T-cell (primary cell): ENCODE measurements at places on chromosomes 4 and X.
A peak's percentile ranks its signal among the peaks of the same experiment; 100 is the strongest.

DNA sequence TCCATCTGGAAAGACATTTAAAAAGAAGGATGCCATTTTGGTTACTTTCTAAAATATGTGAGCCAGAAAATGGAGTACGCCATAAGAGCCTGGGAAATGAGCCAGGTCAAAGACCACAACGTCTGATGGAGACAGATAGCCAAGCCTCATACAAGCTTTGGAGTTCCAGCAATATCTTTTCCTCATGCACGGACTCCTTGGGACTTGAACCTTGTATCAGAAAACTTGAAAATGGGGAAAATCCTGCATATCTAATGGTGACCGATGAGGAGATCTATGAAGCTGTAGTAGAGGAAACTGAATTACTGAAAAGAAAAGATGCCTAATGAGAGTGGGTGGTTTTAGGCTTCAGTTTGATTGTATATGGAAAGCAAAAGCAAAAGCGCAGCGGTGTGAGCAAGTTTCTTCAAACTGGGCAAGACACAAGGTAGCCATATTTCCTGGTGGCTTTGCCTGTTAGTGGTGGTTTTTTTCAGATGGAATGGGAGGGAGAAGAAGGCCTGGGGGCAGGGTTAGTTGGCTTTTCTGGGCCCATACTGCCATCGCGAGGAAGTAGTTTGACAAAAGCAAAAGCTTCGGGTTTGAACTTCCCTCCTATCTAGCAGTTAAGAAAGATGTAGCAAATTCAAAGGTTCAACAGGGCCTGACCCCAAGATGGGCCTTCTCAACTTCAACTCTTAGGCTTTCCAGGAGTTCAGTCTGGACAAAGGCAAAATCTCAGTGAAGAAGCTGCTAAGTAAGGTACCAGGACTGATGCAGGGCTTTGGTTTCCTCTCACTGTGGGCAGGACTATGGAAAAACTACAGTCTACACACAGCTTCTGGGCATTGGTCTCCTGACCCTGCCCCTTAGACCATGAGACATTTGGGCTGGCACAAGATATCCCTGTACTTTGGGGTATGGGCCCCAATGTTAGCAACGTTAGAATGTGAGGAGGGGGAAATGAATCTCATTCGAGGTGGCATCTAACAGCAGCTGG lies 210.0 kb upstream of the STK26 start:
- peak; percentile 70 for DNase-seq

- no peak for DNase-seq
Measured at GRCh38 chrX:3940000-3940610, 226.7 kb upstream of the PRKX start.

DNA sequence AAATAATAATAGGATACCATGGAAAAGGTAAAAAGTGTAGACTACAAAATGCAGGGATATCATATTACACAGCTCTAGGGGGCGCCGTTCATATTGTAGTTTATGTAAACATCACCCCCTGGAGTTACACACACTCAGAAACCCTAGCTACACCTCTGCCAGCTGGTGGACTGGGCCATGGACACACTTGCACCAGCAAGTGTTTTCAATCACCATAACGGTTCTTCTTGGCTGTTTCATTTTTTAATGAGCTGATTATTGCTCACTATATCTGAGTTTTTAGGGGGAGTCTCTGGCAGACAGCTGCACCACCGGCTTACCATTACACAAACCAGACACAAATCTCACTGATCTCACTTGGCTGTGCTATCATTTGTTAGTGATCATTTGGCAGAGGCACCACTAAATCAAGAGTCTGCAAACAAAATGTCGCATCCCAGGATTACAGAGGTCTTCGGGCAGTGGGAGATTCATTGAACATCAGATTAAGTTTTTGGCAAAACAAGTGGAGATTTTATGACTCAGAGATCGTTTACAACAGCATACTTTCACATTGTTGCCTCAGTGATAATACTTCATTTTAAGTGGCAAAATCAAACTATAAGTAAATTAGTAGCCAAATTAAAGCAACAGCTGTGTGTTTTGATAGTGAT lies 185.7 kb downstream of the UNC5C start:
- no peak for DNase-seq

DNA sequence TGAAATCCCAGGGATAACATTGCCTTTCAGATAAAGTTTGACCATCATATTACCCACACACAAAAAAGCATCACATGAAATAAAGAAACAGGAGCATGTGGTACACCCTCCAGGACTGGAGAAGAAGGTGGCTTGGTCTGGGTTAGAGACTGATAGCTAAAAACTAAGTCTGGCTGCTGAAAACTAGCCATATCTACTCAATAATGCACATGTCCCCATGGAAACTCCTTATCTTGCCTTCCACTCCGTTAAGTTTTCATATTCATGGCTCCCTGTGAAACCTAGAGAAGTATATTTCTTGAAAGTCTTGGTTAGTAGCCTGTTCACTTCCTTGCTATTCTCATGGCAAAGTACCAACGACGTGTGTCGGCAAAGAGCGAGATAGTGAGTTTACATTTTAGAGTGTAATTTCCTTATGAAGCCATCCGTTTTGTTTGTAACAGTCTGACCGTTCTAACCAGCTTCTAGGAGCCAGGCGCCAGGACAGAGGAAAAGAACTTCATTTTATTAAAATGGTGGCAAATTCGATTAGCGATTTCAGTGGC lies 6.7 kb upstream of the DCTD start:
- no peak for DNase-seq

- no peak for DNase-seq
Measured at GRCh38 chrX:123835661-123836371, 24.0 kb upstream of the XIAP start.

- DNase-seq, result no peak
Measured at GRCh38 chrX:123871309-123871708, 11.5 kb downstream of the XIAP start.

GRCh38 chrX:40243755-40244515 lies 146.2 kb upstream of the BCOR start:
- no peak for DNase-seq

DNA sequence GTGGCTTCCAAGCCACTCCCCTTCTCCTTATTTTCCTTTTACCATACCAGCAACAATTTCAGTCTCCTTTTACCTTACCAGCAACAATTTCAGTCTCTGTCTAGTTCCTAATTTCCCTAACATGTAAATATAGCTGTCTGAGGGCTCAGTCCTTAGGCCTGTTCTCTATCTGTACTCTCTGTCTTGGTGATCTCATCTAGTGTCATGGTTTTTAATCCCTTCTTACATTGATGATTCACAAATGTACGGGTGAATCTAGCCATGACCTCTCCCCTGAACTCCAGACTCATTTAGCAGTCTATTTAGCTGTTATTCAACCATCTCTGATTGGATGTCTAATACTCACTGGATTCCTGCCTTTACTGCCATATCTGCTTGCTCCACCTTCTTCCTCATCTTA lies 7.2 kb downstream of the IL15 start:
- DNase-seq, result no peak

DNA sequence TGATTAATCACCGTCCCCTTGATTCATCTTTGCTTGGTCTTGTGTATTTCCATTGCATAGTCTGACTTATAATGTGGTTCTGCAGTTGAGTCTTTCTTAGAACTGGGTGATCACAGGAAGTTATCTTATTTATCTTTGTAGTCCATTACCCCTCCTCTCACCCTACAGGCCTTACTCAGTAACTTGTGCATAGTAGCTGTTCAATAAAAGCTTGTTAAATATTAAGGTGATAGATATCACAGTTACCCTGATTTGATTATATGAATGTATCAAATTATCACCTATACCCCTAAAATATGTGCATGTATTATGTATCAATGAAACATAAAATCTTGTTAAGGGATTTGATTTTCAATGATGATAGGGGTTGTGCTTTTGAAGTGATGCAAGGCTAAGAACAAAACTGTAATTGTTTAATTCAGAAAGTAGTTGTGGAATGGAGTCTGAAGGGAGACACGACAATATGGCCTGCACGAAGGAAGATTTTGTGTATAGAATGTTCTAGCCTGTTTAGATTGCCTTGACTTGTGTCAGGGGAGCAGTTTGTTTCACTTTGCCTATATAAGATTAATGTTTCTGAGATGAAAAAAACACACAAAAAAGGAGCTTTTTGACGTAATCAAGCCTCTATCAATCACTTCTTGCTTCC lies 132.4 kb upstream of the LIMCH1 start:
- DNase-seq, result no peak

DNA sequence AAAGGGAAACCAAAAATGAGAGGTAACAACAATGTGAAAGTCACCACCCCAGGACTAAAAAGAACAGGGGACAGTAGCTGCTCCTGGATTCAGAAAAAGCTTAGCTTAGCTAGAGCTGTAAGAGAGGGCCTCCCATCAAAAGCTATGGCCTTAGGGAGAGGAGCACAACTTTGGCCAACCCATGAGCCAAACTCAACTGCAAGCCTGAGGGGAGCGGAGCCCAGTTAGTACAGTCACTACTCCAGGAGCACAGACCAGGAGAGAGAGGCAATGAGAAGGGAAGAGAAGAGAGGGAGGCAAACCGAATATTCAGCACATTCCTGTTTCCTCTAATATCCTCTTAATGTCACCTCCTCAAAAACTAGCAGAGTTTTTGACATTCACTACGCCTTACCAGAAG lies 917.1 kb upstream of the INTU start:
- DNase-seq, result no peak

GRCh38 chr4:108397850-108398249 lies 222.5 kb upstream of the RPL34 start:
- DNase-seq, result no peak

DNA sequence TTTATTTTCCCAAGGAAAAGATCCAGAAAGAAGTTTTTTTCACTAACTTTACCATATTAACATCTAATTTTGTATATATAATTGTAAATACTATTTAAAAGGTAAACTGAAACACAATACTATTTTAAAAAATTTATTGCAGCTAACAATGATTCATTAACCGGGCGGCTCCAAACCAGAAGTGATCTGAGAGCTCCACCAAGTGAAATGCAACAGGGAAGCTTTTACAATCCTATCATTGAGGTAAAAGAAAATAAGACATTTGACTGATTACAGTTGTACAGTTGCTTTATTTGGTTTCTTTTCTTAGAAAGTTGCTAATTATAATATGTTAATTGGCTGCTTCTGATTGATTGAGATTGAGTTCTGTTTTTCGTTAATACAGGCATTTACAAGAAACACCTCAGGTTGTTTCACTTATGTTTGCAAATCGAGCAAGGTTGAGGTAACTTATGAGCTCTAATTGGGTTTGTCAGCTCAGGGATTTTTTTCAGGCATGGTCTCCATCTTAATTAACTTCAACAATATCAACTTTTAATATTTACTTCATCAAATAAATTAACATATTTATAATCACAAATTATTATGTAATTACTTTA lies 220.2 kb upstream of the UGT8 start:
- DNase-seq, result no peak

- DNase-seq, result no peak
Measured at GRCh38 chr4:1207603-1208265, 35.4 kb upstream of the SPON2 start.

DNA sequence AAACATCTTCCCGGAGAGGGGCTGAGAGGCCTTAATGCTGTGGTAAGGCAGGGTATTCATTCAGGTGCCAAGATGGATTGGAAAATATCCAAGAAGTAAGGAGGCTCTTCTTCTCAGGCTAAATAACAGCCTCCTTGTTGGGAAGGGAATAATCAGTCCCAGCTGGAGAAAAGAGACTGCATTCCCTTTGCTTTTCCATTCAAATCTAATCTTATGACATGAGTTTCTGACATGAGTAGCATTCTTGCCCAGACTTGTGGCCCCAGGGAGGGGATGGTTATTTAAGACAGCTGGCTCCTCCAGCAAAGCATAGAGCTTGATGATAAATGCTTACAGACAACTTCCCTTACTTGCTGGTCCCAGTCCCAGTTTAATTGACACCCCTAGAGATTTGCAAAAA lies 98.3 kb downstream of the DCLK2 start:
- DNase-seq, result no peak

DNA sequence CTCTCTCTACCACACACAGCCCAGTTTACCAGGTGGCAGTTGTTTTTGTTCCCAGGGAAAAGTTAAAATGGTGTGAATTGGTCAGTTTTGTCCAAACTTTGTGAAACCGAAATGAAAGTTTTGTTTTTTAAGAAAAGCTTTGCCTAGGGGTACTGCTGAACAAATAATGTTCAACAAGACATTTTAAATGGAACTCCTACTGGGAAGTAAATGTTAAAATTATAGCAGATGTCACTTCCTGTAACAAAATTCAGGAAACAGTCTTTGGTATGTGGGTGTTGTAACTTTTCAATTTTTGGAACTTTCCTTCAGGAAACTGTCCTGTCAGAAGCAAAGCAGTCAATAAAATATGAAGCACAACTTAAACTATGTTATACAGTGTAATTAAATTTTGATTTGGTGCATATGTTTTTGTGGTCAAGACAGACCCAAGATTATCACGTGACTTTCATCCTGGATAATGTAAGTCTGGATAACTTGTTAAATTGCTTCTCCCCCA lies 79.5 kb downstream of the AFF1 start:
- no peak for DNase-seq
